ENCODE measurements at places on chromosomes 2 and 18. TPM values are rescaled to one million over a fixed set of nuclear protein-coding genes. Genes with fewer than 3 reads are reported as not detected.

The LONRF2 gene
- total RNA-seq, result 0.10 TPM

GRCh38 chr18:75293591-75293990 is 83.0 kb downstream of the TSHZ1 start:
- DNase-seq, result no peak
- H3K27me3 ChIP-seq, result no peaks in the 10 kb centered on the region
- peaks cover 4% of the 10 kb centered on the region for H3K4me1 ChIP-seq

DNA sequence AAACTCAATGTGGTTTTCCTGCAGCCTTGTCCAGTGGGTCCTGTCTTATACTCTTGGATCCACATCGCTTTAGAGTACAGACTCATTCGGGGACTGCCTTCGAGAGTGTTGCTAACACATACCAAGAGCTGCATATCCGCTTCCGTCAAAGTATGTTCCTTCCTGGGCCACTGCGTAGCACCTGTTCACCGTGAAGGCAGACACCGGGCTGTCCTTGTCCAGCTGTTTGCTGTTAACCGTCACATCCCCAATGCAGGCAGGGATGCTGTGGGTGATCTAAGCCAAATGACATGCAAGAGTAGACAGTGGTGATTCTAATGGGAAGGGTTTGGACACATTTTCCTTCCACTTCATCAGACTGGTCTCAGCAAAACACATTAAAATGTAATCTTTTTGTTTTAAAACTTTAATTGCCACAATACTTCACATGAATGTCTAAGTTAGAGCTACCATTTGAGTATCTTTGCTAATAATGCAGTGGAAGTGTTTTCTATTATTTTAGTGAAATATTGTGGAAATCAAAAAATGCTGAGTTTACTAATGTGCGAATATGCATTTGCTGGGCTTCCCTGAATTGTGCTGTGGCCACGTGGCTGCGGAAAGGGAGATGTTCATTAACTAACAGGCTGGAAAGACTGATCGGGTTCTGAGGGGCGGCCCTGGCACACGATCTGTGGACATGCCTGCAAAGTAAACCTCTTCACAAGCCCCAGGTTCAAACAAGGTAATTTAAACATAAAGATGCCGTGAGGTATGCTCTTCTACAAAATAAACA is 169.1 kb downstream of the LAMA1 start:
- DNase-seq, result no peak
- H3K4me3 ChIP-seq, result no peak overlapping the region
- H3K27ac ChIP-seq, result no peak overlapping the region
- H3K4me1 ChIP-seq, result no peaks in the 10 kb centered on the region

The HOXD1 gene
- not detected for total RNA-seq

The CCDC68 gene
- not detected for total RNA-seq

DNA sequence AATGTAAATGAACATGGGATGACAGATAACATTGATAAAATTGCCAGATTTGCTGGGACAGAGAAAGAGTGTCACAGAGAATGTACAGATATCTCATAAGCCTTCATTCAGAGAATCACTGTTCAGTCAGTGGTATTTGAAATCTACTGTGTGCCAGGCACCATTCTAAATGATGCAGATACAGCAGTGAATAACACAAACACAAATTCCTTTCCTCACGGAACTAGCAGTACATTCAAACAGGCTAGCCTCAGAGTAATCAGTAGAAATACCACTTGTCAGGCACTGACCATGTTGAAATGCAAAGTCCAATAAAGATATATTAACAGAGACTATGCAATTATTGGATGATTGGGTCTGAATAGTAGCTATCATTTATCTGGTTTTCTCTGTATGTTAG is 211.0 kb downstream of the RDH14 start:
- H3K4me1 ChIP-seq, result no peaks in the 10 kb centered on the region
- DNase-seq, result no peak
- no peaks in the 10 kb centered on the region for H3K36me3 ChIP-seq
- H3K27ac ChIP-seq, result no peak overlapping the region

The SULT1C4 gene
- total RNA-seq, result not detected

The POTEI gene
- total RNA-seq, result not detected

The CDCA7 gene
- total RNA-seq, result 87.2 TPM

DNA sequence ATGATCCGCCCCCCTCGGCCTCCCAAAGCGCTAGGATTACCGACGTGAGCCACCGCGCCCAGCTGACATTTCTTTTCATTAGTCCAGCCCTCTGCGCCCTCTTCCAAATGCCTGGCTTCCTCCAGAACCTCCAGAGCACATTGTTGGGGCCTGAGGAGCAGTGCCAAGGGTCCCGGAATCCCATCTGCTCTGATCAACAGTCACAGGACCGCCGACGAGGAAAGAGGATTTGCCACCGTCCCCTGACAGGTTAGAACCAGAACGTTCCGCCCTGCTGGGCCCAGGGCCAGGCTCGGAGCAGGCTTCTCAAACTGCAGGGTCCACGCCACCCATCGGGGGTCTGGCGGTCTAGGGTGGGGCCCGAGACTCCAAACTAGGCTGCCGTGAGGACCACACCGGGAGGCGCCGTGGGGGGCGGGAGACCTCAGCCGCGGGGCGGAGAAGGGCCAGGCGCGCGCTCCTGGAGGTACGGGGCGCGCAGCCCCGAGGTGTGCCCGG is 36.9 kb upstream of the ITM2C start:
- H3K36me3 ChIP-seq, result peaks cover 2% of the 10 kb centered on the region
- peak overlapping the region; percentile 6 for H3K4me3 ChIP-seq
- peaks cover 61% of the 10 kb centered on the region for H3K27me3 ChIP-seq
- H3K27ac ChIP-seq, result no peak overlapping the region

DNA sequence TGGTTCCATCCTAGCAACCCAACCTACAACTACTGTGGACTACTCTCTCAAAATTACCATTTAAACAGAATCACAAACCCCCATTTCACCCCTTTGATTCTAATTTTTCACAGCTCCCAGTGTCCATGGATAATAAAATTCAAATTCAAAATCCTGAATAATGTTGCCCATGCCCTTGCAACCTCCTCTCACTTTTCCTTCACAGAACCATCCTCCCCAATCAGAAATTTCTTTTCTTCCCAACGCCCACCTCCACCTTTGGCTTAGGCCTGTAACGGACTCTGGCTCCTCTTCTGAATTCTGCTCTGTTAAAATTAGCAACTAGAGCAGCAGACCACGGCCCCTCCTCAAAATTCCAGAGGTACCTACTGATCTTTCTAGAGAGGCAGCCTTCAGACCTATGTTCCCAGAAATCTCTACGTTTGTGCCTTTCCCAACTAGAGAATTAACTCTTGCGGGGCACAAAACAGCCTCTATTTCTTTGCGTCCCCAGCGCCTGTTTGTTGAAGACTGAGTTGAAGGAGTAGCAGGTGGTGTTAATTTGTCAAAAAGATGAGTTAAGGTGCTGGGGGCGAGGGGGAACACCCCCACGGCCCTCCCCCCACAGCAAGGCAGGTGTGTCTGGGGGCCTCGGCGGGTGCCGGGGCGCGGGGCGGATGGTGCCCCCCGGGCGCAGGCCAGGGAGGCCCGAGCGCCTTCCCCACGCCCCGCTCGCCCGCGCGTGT is 428 bp upstream of the MAP3K20 start:
- peak overlapping the region; percentile 86 for H3K4me3 ChIP-seq
- peaks cover 21% of the 10 kb centered on the region for H3K4me1 ChIP-seq
- DNase-seq, result no peak
- no peaks in the 10 kb centered on the region for H3K36me3 ChIP-seq

DNA sequence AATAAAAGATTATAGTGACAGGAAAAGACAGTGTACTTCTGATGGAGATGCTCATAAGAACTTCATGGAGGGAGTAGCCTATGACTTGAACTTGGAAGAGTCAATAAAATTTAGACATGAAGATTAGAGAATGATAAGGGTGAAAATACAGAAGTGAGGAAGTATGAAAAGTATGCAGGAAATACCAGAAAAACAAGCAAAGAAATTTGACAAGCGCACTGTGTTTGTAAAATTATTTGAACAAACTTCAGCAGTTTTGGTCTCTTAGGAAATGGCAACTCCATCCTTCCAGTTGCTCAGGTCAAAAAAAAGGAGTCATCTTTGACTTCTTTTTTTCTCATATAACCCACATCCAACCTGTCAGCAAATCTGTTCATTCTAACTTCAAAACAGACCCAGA is 864.0 kb upstream of the ZEB2 start:
- no peaks in the 10 kb centered on the region for H3K36me3 ChIP-seq
- H3K27ac ChIP-seq, result no peak overlapping the region
- no peak overlapping the region for H3K4me3 ChIP-seq
- no peak for DNase-seq
- H3K27me3 ChIP-seq, result no peaks in the 10 kb centered on the region

The LRRC30 gene
- not detected for total RNA-seq

DNA sequence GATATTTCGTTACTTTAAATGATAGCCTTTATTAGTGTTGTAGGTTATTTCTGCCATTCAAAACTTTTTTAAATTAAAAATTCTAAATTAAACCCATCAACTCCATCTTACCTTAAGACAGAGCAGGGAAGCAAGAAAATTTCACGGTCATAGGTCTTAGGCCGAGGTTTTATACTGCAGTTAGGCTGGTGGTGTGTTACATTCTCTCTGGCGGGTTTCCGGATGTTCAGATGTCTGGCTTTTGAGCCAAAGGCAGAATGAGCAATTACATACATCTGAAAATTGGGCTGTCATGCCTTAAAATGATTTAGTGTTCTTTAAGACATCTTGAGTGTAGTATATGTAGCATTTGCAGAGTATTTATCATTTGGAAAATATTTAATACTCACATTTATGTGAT is 27.9 kb downstream of the GLS start:
- DNase-seq, result no peak
- peaks cover 3% of the 10 kb centered on the region for H3K36me3 ChIP-seq
- H3K27me3 ChIP-seq, result no peaks in the 10 kb centered on the region
- no peak overlapping the region for H3K4me3 ChIP-seq

The SERPINB2 gene
- not detected for total RNA-seq

DNA sequence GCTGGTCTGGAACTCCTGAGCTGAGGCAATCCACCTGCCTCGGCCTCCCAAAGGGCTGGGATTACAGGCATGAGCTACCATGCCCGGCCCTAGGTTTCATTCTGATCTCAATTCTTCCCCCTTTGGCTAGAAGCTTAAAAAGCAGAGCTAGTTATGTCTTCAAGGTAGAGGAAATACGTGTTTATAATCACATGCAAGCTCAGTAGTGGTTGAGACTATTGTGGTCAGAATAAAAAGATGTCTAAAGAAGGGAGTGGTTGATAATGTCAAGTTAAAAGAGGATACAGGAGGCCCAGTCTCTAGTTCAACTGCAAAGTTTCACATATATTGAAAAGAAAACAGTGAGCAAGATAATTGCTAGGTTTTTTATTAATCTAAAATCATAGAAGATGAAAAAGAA is 807.8 kb upstream of the ACVR2A start:
- no peak overlapping the region for H3K4me3 ChIP-seq
- no peak for DNase-seq

The SP140 gene
- 102 TPM for total RNA-seq

GRCh38 chr18:23353459-23353858 is 99.6 kb upstream of the RIOK3 start:
- no peak for DNase-seq
- peaks cover 19% of the 10 kb centered on the region for H3K4me1 ChIP-seq
- H3K27ac ChIP-seq, result no peak overlapping the region
- H3K27me3 ChIP-seq, result no peaks in the 10 kb centered on the region
- H3K4me3 ChIP-seq, result no peak overlapping the region

- no peaks in the 10 kb centered on the region for H3K4me1 ChIP-seq
- H3K36me3 ChIP-seq, result no peaks in the 10 kb centered on the region
- no peak for DNase-seq
- peaks cover 8% of the 10 kb centered on the region for H3K27me3 ChIP-seq
- no peak overlapping the region for H3K27ac ChIP-seq
Measured at GRCh38 chr2:201950606-201951005, 83.0 kb upstream of the FZD7 start.

GRCh38 chr2:207498427-207498826 is 31.3 kb upstream of the CREB1 start:
- H3K36me3 ChIP-seq, result no peaks in the 10 kb centered on the region
- no peak for DNase-seq
- H3K27me3 ChIP-seq, result no peaks in the 10 kb centered on the region
- no peak overlapping the region for H3K27ac ChIP-seq

The CNGA3 gene
- total RNA-seq, result not detected

DNA sequence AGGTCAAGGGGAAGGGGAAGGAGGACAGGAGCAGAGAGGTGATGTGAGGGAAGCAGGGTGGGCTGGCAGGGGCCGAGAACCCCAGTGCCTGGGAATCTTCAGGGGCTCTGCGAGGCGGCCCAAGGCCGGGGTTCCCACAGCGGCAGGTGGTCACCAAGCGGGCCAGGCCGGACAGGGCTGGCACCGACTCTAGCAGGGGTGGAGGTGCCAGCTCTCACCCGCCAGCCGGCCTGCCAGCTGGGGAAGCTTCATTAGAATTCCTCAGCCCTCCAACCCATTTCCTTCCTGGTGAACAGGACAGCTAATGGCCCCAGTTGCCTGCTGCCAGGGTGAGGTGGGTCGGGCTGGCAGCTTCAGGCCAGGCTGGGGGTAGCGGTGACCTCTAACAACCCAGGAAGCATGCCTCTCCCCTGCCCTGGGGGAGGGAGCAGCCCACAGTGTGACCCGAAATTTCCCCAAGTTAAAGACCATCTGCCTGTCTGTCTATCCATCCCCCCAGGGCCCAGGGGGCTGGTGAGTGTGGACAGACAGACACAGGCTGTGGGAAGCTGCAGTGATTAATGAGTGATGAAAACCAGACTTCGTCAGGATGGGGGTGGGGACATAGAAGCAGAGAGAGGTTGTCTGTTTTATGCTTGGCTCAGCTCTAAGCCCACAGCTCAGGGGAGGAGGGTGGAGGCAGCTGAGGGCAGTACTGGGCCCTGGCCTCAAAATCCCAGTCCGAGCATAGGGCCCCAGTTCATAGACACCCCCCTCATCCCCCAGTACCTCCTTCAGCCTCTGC is 144.1 kb downstream of the ZFP36L2 start:
- H3K36me3 ChIP-seq, result no peaks in the 10 kb centered on the region
- H3K4me1 ChIP-seq, result peaks cover 11% of the 10 kb centered on the region
- no peak for DNase-seq
- H3K27me3 ChIP-seq, result no peaks in the 10 kb centered on the region
- no peak overlapping the region for H3K4me3 ChIP-seq

The SCYGR4 gene
- not detected for total RNA-seq

DNA sequence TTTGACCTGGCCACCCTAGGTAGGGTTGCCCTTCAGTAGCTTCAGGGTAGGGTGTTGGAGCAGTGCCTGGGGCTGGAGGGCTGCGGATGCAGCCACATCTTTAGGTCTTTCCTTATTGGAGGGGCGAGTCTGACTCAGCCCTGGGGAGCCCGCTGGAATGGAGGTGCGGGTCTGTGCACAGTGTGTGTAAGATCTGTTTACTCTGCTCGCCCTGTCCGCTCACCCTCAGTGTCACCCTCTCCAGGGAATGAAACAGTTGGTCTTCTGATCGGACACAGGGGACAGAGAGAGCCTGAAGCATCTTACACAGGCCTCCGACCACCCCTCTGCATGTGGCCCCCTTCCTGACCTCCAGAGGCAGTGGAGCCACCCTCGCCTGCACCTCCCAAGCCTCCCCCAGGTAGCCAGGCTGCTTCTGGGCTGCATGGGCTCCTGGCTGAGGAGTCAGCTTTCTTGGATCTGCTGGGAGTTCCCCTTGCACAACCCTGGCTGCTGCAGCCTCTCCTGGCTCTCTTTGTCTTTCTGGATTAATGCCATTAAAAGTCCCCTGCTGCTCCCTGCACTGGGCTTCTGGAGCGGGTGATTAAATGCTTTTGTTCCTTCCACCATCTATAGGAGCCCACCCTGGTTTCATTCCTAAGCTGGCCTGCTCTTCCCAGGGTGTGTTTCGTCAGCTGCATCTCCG is 82.6 kb downstream of the ASB1 start:
- H3K36me3 ChIP-seq, result no peaks in the 10 kb centered on the region
- H3K27ac ChIP-seq, result no peak overlapping the region
- DNase-seq, result no peak
- peaks cover 7% of the 10 kb centered on the region for H3K27me3 ChIP-seq
- H3K4me1 ChIP-seq, result no peaks in the 10 kb centered on the region
